ENCODE measurements at places on chromosomes 13 and 19. TPM values are rescaled to one million over a fixed set of nuclear protein-coding genes. Genes with fewer than 3 reads are reported as not detected.

The SKA3 gene
- total RNA-seq: 15.1 TPM

The CEACAM1 gene
- total RNA-seq: 0.30 TPM

The ACP5 gene
- 2.4 TPM for total RNA-seq

The ZNF221 gene
- 0.95 TPM for total RNA-seq

The RASL11A gene
- total RNA-seq: 7.3 TPM

The ATP1A3 gene
- total RNA-seq: 3.7 TPM

The NLRP4 gene
- total RNA-seq: not detected

The LHFPL6 gene
- 4.3 TPM for total RNA-seq

The ZNF534 gene
- total RNA-seq: not detected

The RGCC gene
- total RNA-seq: 216 TPM

The ZNF575 gene
- total RNA-seq: 3.0 TPM

The CYP2A7 gene
- not detected for total RNA-seq

The GPR18 gene
- total RNA-seq: 3.9 TPM

The IL12RB1 gene
- total RNA-seq: 10.4 TPM

The PEAK3 gene
- total RNA-seq: not detected

The YJEFN3 gene
- total RNA-seq: 13.7 TPM

The MATK gene
- total RNA-seq: 43.1 TPM

The ZSCAN4 gene
- not detected for total RNA-seq

The LYPD5 gene
- 0.53 TPM for total RNA-seq

The TM9SF2 gene
- total RNA-seq: 55.8 TPM

The ZNF441 gene
- total RNA-seq: 2.9 TPM

The ATP5F1D gene
- 259 TPM for total RNA-seq

The UGGT2 gene
- 0.08 TPM for total RNA-seq

The RNF17 gene
- not detected for total RNA-seq

The NKG7 gene
- 232 TPM for total RNA-seq

The PLIN4 gene
- not detected for total RNA-seq

The CARM1 gene
- total RNA-seq: 74.2 TPM

The ZNF563 gene
- 1.3 TPM for total RNA-seq

The ATP13A1 gene
- total RNA-seq: 108 TPM

The KLF1 gene
- total RNA-seq: 0.92 TPM
